ENCODE measurements at places on chromosomes 6 and 20.

GRCh38 chr6:3356824-3357420 is 98.2 kb downstream of the PSMG4 start:
- DNase-seq: no peak

DNA sequence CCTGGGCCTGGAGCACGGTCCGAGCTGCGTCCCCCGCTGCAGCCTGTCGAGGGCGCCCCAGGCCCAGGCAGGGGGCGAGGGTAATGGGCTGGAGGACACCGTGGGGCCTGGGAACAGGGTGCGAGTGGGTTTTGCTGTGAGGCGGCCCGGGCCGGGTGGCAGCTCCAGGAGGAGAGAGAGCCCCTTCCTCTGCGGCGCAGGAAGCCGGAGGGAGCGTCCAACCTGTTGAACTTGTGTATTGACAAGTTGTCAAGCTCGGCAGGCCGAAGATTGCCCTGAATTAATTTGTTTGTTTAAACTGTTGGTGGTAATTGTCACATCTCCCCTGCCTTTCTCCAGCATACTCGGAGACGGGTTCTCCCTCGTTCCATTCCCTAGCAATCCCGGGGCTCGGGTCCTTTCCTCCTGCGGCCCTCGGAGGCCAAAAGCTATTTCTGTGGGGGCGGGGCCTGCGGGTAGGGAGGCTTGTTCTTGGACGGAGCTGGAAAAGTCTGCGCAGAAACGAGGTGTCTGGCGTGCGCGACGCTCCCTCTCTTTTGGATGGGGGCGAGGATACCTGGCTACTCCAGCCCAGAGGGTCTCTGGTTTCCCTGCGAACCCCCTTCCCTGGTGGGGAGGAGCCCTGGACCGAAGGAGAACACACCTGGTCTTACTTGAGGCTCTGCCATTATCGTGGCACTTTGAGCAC is 9.9 kb downstream of the NR2E1 start:
- DNase-seq: no peak

- DNase-seq: no peak
Observed at GRCh38 chr20:58173091-58173490, 55.4 kb downstream of the ANKRD60 start.

DNA sequence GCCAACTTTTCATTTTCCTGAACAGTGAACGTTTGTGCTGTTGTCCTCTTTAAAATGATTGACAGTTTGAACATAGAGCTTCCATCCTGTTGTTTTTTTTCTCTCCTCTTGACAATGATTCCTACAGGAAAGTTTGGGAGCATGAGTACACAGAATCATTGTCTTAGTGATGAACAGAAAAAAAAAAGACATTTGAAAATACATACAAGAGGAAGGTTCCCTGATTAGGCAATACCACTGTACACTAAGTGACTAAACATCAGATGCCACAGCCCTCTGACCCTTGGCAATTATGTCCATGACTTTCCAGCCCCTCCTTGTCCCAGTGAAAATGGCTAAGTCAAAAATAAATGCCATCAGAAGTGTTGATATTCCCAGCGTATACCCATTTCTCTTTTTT is 71.5 kb downstream of the RTN4IP1 start:
- peak; percentile 69 for DNase-seq

DNA sequence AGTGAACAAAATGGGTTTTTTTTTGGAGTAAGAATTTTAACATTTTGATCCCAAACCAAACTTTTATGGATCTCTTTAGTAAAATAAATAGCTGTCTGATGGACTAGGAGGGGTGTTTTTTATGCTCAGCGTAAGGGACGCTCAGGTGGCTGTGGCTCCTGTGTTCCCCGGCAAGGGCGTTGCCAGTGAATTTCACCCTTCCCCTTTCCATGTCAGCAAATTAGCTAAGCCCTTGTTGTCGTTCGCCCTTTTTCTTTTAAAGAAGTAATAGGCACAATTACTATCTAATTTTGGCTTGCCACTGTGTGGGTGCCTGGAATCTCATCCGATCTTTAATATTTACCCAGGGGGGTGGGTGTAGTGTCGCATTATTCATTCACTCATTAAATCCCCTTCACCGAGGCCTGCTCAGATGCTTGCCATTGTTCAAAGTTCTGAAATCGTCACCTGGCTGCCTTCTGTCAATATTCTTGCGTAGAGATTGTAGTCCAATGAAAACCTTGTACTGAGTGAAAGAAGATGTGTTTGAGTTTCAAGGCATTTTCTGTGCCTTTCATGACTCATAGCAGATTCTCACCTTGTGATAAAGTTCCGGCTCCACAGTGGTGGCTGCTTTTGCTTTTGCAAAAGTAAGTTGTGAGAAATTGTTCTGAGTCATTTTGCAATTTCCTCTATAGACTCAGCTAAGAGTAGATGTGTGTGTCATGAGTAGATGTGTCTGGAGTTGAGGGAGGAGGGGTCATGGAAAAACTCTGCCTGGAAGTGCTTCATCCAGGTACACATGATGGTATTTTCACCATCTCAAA is 40.0 kb upstream of the CLDN20 start:
- peak; percentile 84 for DNase-seq

- DNase-seq: no peak
Observed at GRCh38 chr6:33636655-33637054, 15.5 kb downstream of the ITPR3 start.

DNA sequence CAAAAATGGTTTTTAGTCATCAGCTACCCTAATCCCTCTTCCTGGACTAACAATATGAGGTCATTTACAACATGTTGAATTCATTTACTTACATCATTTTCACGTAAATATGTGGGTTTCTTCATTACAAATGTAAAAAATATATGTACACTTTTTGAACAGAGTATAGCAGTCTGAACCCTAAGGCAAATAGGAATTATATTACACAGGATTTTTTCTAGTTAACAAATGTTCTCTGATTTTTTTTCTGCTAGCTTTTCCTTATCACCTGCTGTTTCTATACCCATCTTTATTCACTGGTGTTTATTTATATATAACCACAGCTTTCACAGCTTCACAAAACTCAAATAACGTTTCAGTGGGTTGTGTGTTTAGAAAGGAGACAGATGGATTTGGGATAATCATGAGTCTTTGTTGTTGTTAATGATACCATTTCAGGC is 21.0 kb upstream of the CD2AP start:
- DNase-seq: no peak

DNA sequence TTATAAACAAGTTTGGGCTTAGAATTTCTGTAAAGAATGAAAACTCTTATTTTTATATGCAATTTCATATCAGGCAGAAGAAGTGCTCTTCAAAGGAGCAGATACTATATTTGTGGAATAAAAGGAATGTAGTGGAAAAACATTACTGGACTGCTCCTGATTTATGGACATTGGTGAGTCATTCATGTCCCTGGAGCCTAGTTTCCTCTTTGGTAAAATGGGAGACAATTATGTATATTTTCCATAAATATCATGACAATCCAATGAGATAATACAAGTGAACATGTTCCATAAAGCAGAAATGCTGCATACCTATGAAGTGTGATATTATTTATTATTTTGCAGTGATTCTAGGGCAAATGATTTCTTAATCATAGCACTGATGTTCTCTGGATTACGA is 445.8 kb upstream of the CITED2 start:
- DNase-seq: peak; percentile 81

GRCh38 chr6:37860226-37860839 is 40.8 kb downstream of the ZFAND3 start:
- DNase-seq: peak; percentile 58

DNA sequence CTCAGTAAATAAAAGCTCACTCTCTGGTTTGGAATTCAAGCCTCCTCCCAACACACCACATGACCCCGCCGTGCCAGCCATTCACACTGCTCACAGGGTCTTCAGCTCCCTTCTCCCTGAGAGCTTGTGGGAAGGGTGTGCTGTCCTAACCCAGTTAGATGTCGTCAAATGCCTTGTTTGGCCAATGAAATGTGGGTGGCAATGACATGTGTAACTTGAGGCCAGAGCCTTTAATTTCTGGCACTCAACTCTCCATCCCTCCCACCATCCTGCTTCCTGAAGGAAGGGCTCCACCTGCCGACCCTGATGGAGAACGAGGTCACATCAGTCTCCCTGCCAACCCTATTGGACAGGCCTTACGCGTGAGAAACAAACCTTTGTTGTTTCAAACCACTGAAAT is 224.5 kb upstream of the AGPAT4 start:
- peak; percentile 66 for DNase-seq

- peak; percentile 75 for DNase-seq
Observed at GRCh38 chr6:148342350-148343046, at the start of gene SASH1. SASH1 (plus strand) TSS chr6:148342838; CDS start chr6:148343068, 230 bp downstream.

- DNase-seq: no peak
Observed at GRCh38 chr20:24986436-24987015, 6.0 kb downstream of the APMAP start.

DNA sequence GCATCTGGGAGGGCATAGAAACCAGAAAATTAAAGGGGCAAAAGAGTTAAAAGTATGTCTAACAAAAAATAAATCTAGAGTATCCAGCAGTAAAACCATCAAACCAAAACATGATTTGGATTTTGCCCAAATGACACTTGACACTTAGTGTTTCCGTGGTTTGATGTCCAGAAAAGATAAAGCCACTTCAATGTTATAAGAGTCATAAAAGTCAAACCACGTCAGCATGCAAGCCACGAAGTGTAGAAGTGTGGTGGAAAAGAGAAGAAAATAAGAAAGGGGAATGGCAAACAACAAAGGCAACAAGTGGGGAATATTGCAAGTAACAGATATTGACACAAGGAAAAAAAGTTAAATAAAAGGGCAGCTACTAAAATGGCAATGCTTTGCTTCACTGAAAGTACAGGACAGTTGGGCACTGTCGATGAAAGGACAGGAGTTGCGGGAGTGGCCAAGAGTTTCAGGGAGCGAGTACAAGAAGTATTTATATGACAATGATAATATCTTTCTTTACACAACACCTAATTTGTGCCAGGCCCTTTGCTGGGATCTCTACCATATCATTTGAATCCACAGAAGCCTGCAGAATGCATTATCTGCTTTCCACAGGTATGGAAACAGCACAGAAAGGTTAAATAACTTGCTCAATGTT is 6.3 kb upstream of the HDDC2 start:
- no peak for DNase-seq

DNA sequence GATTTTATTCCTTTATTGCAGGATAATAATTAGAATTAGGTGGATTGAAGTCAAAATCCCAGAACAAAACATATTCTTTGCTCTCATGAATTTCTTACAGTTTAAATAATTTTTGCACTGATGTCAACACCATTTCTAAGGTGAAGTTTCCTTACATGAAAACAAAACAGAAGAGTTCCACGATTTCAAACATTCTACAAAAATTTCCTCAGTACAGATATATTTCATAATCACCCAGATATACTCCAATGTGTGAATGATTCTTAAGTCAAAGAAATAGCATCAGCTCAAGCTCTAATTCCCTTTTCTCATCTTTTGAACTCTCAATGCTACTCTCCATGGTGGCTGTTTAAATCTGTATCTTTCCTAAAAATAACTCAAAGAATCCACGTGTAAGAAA is 39.5 kb upstream of the THBS2 start:
- DNase-seq: no peak

DNA sequence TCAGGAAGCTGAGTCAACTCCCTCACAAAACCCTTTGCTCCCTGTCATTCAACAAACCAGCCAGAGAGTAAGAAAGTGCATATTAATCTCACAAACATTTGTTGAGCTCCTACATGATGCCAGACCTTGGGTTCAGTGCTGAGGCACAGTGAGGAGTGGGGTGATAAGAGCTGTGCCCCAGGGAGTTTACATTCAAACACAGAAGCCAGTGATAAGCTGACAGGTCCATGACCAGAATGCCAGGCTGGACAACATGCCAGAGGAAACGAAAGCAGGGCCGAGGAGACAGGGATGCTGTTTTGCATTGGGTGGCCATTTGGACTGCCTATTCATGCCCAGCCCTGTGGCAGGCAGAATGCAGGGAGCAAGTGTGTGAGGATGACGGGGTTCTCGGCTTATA is 76.7 kb downstream of the LRFN2 start:
- no peak for DNase-seq

GRCh38 chr6:164906766-164907165 is 402.6 kb downstream of the C6orf118 start:
- no peak for DNase-seq

DNA sequence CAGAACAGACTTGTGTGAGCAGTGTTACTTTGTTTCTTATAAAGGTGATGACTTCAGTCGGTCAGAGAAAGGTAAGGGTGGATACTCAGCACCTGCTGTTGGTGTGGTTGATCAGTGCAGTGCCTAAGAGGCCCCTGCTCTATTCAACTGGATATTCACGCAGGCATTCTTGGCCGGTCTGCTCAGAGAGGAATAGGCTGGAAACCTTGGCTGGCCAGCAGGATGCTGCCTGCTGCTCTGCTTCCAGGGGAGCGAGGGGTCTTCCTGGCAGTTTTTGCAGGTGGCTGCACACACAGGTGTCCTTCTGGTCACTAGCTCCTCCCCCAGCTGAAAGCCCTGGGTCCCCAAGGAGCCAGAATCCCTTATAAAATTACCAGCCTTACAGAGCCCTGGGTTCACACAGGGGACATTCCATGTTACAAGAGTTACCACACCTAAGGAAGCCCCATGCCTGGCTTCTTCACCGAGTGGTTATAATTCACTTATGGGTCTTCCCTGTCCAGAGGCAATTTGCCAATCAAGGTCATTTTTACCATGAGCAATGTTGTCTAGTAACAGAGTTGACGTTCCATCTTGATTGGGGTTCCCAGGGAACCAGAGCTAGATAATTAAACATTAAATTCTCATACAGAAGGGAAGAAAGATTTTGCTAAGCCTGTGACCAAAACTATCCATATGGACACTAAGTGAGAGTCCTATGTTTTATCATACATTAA is 16.4 kb downstream of the SYNJ2 start:
- DNase-seq: no peak

- peak; percentile 14 for DNase-seq
Observed at GRCh38 chr6:32244270-32244669, 20.4 kb upstream of the NOTCH4 start.

- DNase-seq: no peak
Observed at GRCh38 chr6:143264379-143264778, 186.1 kb downstream of the ADAT2 start.

GRCh38 chr6:167209577-167209975 is 51.8 kb upstream of the GPR31 start:
- DNase-seq: no peak

GRCh38 chr20:34575756-34576155 is 17.2 kb downstream of the MAP1LC3A start:
- no peak for DNase-seq

DNA sequence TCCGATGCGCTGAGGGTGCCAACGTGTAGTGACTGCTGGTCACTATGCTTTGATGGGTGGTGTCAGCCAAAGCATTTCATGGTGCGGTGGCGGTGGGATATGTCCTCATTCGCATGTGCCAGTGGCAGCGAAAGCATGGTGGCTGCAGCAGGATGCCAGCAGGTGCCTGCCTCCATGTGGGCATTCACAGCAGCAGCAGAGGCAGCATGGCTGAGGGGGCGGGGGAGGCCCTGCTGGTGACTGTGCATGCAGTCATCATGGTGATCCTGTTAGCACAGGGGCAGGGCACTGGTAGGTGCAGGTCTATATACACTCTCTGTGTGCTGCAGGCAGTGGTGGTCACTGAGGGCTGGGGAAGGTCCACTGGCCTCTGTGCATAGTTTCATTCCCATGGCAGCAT is 22.0 kb downstream of the FIG4 start:
- DNase-seq: no peak
